ENCODE measurements at places on chromosomes 7 and 10. TPM values are rescaled to one million over a fixed set of nuclear protein-coding genes. Genes with fewer than 3 reads are reported as not detected.

The GBX1 gene
- not detected for total RNA-seq

The SEMA3C gene
- total RNA-seq = 33.2 TPM

The ERCC6 gene
- total RNA-seq = 44.9 TPM

The TCAF2 gene
- total RNA-seq = 1.00 TPM

Data from cerebellum (tissue), 4 donors.